Natural killer cell treated with Interleukin-12 subunit alpha and Interleukin-12 subunit beta and Interleukin-15 and Interleukin-18, amount 100 ng/mL, for 72 hours (primary cell): ENCODE measurements at places on chromosomes 1 and 21. TPM values are rescaled to one million over a fixed set of nuclear protein-coding genes. Genes with fewer than 3 reads are reported as not detected.

GALE gene
- 68.1 TPM for total RNA-seq

TMPRSS15 gene
- not detected for total RNA-seq

TFF2 gene
- total RNA-seq, result not detected

CDCA8 gene
- total RNA-seq, result 29.8 TPM

- H3K36me3 ChIP-seq, result no peaks in the 10 kb centered on the region
- DNase-seq, result peak; percentile 81
- H3K27ac ChIP-seq, result no peak overlapping the region
- no peak overlapping the region for H3K4me3 ChIP-seq
- peaks cover 22% of the 10 kb centered on the region for H3K27me3 ChIP-seq
Measured at GRCh38 chr1:229227298-229227919, 43.5 kb upstream of the RAB4A start.

- no peaks in the 10 kb centered on the region for H3K36me3 ChIP-seq
- no peak overlapping the region for H3K4me3 ChIP-seq
- peak overlapping the region; percentile 80 for H3K27ac ChIP-seq
- no peak for DNase-seq
Measured at GRCh38 chr1:226097866-226098625, 35.5 kb downstream of the H3-3A start.

DNA sequence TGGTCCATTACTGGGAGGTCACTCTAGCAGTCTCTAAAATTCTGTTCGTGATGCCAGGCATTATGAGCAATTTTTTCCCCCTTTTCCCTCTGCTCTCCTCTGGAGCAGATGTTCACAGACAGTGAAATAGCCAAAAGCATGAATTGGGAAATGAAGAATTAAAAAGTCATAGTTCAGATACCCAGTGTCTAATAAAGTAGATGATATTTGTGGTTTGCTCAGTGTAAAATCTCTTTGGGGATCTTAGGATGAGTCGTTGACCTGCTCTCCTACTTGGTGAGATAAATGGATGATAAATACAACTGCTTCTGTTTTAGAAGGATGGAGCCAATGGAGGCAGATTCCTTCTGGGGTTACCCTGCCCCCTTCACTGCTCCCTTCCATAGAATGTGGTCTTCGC is 56.3 kb downstream of the KIAA0040 start:
- peaks cover 18% of the 10 kb centered on the region for H3K27me3 ChIP-seq
- no peak for DNase-seq
- H3K36me3 ChIP-seq, result no peaks in the 10 kb centered on the region
- H3K27ac ChIP-seq, result no peak overlapping the region

- H3K4me1 ChIP-seq, result peaks cover 42% of the 10 kb centered on the region
- no peaks in the 10 kb centered on the region for H3K36me3 ChIP-seq
Measured at GRCh38 chr21:41367301-41367944, 5.6 kb downstream of the MX2 start.

- H3K27ac ChIP-seq, result no peak overlapping the region
- H3K36me3 ChIP-seq, result peaks cover 7% of the 10 kb centered on the region
- peaks cover 5% of the 10 kb centered on the region for H3K27me3 ChIP-seq
- peaks cover 17% of the 10 kb centered on the region for H3K4me1 ChIP-seq
Measured at GRCh38 chr1:205827623-205828022, 14.6 kb upstream of the SLC41A1 start.

- H3K4me3 ChIP-seq, result no peak overlapping the region
- H3K36me3 ChIP-seq, result no peaks in the 10 kb centered on the region
- no peaks in the 10 kb centered on the region for H3K27me3 ChIP-seq
- H3K4me1 ChIP-seq, result no peaks in the 10 kb centered on the region
- no peak overlapping the region for H3K27ac ChIP-seq
Measured at GRCh38 chr1:218754477-218754876, 409.3 kb downstream of the TGFB2 start.

DNA sequence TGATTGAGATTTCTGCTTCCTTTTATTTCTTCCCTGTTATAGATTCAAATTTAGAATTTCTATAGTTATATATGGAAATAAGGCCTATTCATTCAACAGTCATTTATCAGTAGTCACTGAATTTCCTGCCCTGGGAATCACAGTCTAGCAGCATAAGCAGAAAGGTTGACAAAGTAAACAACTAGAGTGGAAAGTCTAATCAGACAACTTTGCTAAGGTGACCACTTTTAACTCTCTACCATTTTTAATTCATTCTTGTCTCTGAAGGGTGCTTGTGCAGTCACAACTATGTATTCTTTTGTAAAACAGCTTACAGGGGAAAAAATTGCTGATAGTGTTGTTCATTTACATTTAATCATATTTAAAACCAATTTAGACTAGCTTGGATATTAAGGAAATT is 66.1 kb upstream of the PLA2G4A start:
- no peak overlapping the region for H3K4me3 ChIP-seq
- DNase-seq, result no peak
- H3K27ac ChIP-seq, result no peak overlapping the region
- no peaks in the 10 kb centered on the region for H3K4me1 ChIP-seq
- H3K27me3 ChIP-seq, result no peaks in the 10 kb centered on the region
- no peaks in the 10 kb centered on the region for H3K36me3 ChIP-seq
